T-helper 1 cell (primary cell): ENCODE measurements at places on chromosomes 12 and 14.

- DNase-seq = no peak
These were observed 38.3 kb downstream of the TESC start for GRCh38 chr12:117060929-117061305.

- no peak for DNase-seq
These were observed 14.0 kb downstream of the MANSC1 start for GRCh38 chr12:12336049-12336411.

DNA sequence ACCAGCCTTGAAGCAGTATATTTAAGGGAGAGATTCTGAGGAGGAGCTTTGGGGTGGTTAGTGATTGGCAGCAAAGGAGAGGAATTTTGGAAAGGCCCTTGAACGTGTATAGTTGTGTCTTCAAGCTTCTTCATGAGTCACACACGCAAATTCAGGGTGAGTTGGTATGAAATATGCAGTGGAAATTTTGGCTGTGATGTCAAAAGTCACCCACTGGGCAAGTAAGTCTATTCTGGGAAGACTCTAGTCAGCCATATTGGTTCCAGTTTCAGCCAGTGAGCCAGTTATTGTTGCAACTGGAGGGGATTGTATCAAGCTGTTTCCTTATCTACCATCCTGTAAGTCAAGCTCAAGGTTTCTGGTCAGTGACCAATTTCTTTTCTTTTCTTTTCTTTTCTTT lies 32.0 kb upstream of the VASH1 start:
- DNase-seq = no peak

- no peak for DNase-seq
These were observed 288.4 kb downstream of the CACNA1C start for GRCh38 chr12:2341051-2341751.

DNA sequence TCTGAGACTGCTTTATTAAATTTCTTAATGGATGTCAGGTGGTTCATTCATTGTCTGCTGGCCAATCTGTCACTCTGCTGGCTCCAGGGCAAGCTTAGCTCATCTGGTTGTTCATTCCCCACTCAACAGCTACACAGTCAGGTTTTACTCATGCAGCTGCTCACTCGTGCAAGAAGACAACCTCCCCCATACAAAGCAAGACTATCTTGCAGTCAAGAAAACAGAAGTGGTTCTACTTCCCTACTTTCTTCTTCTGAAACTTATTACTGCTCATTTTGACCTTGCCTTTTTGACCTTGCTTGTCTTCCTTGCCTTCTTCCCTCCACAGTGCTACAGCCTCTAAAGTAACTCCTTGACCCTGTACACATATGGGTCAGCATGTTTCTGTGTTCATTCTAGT lies 277.9 kb downstream of the SSPN start:
- DNase-seq = peak; percentile 46

GRCh38 chr12:27133022-27133590 lies 50.7 kb upstream of the C12orf71 start:
- no peak for DNase-seq

DNA sequence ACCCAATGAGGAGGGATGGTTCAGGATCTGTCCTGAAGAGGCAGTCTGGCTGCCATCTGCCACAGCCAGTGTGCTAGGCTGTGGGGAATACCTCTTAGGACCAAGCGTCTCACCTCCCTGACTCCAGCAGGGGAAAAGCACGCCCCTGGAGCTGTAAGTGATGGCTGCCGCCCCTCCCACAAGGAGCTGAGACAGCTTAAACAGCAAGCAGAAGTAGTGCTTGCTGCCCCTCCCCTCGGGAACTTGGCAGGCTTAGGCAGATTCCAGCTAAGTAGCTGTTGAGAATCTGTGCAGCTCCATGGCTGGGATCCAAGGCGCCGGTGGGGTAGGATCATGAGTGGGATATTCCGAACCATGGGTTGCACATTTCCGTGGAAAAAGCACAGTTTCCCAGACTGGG lies 360.4 kb upstream of the MDGA2 start:
- no peak for DNase-seq

DNA sequence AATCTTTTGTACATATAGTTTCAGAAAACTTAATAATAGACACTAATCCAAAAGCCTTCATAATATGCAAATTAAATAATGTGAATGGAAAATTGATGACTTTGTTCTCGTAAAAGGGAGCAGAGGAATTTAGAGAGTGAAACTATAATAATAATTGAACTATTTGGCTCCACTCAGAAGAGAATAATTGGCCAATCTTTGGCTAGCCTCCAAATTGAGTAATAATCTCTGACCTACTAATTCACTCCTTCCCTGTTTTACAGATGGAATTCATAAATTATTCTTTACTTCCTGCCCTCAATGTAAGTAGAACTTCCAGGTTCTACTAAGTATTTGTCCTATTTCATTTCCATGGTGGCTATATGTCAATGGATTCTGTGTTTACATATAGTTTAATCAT lies 15.8 kb downstream of the TRIM9 start:
- no peak for DNase-seq

DNA sequence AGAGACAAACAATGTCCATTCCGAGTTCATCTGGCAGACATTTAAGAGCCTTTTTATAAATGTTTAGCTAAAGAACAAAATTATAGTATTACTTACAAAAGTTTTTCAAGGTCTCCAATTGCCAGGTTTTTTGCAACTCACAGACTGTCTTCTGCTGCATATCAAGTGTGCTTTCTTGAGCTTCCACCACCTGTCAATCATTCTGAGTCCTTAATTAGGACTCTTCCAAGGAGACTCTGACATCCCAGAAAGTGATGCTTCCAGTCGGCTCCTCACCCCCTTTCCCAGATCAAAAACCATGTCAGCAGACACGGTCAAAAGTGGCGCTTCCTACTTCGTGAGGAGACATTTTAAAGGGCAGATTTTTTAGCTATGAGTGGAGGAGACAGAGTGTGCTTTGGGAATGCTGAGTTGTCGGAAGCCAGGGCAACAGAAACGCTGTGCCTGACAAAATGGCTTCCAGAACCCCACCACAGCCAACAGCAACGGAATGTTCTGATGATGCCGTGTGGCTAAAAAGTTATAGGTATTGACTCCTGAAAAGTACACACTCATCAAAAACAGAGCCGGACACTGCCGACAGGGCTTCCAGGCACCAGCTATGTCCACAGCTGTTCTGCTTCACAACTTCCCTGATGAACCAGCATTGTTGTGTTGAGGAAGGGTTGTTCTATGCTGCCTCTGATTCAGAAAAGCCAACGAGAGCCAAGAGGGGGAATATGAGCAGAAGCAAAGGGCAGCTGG lies 116.1 kb upstream of the SLC35F4 start:
- DNase-seq = no peak

DNA sequence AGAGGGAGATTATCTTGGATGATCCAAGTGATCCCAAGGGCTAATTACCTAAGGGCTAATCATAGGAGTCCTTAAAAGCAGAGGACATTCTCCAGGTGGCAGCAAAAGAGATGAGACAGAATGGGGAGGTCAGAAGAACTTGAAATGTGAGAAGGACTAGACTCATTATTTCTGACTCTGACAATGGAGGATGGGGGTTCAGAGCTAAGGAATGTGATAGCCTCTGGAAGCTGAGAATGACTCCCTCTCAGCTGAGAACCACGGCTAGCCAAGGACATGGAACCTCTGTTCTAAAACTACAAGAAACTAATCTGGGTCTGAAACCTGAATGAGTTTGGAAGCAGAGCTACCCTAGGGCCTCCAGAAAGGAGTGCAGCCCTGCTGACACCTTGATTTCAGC lies 35.6 kb upstream of the ANKS1B start:
- no peak for DNase-seq

- DNase-seq = no peak
These were observed 31.3 kb upstream of the SLC10A1 start for GRCh38 chr14:69828354-69828753.

- no peak for DNase-seq
These were observed 158.0 kb downstream of the ETV6 start for GRCh38 chr12:11807458-11807857.

- DNase-seq = no peak
These were observed 1755.7 kb upstream of the SEL1L start for GRCh38 chr14:83289390-83289789.

DNA sequence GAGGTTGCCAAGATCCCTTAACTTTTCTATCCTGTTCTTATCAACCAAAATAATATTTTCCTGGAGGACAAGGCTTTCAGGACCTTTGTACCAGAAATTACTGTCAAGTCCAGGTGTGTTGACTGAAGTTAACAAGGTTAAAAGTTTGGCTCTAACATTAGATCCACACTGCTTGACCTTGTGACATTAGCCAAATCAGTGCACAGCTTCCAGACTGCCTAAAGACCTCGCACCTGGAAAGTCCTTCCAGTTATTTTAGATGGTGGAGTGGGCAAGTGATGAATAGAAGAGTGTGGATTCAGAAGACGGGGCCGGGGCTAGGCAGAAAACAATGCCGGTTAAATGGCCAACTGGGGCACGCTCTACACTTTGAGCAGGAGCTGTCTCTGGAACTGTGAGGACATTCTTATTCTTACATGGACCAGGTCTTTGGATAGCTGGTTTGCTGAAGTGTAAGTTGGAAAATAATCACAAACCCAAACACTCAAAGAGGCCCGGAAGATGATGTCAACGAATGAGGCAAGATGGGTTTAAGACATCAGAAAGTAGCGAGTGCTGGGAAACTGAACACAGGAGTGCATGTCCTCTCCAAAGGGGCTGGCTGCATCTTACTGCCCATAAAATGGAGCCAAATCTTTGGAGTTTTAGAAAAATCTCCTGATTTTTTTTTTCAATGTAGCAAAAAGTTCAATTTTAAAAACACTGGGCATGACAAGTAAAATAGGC lies 56.3 kb downstream of the NIN start:
- DNase-seq = no peak
